Pulmonary artery endothelial cell (primary cell): ENCODE measurements at places on chromosomes 13 and 19.
A peak's percentile ranks its signal among the peaks of the same experiment; 100 is the strongest.

DNA sequence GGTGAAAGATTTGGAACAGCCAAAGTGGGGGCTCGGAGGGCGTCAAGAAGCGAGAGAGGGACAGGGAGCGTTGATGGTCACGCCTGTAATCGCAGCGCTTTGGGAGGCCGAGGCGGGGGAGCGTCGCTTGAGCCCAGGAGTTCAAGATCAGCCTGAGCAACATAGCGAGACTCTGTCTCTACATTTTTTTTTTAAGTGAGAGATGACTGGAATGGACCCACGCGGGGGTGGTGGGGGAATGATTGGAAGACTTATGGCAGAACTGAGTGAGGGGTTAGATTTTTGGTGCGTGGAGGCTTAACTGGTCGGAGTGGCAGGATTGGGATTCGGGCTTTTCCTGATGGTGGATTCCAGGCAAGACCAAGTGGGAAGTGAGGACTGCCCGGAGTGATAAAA, 725 bp downstream of the PSMD8 start:
- no peak for DNase-seq

DNA sequence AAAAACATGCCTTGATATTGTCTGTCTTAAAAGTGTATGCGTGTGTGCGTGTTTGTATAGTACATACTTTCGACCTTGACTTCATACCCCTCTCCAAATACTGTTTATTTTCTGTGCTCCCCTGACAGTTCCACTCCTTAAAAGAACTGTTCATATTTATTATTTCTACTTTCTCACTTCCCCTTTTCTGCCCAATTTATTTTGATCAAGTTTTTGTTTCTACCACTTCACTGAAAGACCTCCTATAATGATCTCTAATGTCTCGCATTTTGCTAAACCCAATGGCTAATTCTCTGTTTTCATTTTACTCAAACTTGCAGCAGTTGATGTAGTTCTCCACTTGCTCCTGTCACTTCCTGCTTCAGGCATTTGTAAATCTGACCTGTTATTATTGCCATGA, 426.1 kb upstream of the KLF12 start:
- no peak for DNase-seq

- DNase-seq: no peak
Observed at GRCh38 chr13:73223372-73223781, 164.6 kb downstream of the KLF5 start.

DNA sequence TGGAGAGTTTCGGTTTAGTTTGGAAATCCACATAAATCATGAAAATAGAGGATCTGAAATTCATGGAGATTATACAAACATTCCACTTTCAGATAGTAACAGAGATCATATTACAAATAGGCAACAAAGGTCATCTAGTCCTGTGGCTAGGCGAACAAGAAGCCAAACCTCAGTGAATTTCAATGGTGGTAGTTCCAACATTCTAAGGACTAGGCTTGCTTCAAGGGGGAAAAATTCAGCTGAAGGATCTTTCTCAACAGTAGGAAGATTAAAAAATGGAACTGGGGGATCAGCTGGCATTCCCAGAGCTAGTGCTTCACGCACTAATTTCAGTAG, 47.0 kb downstream of the FOXO1 start:
- DNase-seq: no peak

- DNase-seq: no peak
Observed at GRCh38 chr13:97189928-97190327, 32.2 kb upstream of the MBNL2 start.

DNA sequence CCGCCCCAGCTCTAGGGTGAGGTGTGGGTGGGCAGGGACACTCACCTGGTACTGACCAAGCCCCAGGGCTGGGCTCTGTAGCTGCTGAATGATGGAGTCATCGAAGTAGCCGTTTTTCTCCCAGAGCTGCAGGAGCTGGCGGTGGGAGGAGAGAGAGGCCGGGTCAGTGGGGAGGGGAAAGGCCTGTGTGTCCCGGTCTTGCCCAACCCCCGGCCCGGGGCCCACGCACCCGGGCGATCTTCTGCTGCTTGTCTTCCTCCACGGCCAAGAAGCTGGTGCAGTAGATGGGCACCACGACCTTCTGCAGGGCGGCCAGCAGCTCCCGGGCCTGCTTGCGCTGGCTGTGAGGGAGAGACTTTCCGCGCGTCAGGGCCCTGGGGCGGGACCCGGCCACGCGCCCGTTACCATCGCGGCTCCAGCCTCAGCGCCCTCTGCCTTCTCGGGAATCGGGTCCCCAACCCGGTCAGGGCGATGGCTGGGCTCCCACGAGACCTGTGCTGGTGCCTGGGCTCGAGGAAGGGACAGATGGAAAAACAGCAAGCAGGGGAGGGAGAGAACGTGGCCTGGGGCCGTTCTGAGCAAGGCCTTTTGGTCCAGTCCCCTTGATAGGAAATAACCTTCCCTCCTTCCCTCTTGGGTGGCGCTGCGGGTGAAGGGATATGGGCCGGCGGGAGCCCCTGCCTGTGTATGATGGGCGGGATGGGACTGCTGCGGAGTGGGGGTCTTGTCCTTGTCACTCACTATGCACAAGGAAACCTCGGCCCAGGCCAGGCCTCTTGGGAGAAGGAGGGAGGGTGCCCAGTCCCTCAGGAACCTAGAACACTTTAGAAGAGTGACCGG, 11.5 kb downstream of the CHERP start:
- DNase-seq: no peak

GRCh38 chr13:31485183-31485582, 254.1 kb upstream of the RXFP2 start:
- no peak for DNase-seq

DNA sequence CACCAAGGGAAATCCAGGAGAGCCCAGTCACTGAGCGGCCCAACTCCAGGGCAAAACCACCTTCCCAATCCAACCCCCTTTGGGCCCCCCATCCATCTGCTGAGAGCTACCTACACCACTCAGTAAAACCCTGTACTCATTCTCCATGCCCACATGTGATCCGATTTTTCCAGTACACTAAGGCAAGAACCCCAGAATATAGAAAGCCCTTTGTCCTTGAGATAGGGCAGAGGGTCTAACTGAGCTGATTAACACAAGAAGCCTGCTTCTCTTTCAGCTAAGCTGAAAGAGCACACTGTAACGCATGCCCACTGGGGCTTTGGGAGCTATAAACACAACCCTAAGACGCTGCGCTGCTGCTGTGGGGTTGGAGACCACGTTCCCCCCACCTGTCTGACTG, 36.0 kb downstream of the PBX4 start:
- no peak for DNase-seq

DNA sequence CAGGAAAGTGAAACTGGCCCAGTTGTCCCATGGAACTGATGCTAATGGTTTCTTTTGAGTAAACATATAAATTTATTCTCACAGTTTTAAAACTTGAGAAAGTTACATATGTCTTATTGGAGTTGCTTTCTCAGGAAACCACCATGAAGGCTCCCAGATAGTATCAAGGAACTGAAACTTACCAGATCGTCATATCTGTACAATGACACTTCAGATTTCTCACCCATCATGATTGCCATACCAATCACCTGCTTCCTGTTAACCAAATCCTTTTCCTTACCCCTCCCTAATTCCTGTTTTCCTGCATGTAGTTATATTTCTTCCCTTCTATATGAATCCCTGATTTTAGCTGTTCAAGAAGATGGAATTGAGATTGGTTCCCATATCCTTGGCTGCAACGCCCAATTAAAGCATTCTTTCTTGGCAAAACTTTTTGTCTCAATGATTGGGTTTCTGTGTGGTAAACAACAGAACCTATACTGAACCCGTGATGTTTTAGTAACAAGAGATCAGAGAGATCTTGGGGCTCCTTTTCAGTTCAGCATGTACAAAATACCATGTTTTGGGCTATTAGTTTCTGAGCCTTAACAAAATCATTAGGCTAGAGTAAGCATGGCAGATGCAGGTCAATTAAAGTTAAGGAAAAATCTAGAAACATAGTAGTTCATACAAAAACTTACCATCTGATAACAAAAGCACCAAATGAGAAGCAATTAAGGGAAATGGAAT, 781.3 kb upstream of the MIR17HG start:
- no peak for DNase-seq

DNA sequence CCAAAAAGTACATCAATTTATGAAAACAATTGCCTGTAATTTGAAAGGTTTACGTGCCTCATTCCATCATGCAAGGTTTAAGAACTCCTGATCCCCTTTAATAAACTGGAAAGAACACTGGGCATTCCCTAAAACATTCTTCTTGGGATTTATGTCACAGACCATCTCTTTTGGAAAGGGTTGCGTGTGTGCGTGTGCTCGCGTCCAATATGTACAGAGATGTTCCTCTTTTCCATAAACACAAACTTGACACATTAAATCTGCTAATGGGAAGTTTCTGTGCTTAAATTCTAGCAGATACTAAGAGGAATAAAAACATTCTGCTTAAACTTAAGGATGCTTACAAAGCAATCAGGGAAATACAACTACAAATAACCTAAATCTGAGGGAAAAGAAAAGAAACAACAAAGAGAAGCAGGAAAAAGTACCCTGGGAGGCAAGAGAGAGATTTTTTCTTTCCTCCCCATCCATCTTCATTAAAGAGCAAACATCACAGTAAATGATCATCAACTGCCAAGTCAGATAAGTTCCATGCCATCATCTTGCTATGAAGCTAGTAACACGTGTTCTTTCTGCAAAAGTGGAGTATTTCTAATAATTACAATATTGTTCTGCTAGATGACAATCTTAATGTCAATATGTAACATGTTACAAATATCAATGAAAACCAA, 83.7 kb downstream of the STK24 start:
- no peak for DNase-seq

- no peak for DNase-seq
Observed at GRCh38 chr13:32093006-32093405, 61.4 kb downstream of the FRY start.

- DNase-seq: no peak
Observed at GRCh38 chr13:107438251-107438650, 777.1 kb downstream of the LIG4 start.

DNA sequence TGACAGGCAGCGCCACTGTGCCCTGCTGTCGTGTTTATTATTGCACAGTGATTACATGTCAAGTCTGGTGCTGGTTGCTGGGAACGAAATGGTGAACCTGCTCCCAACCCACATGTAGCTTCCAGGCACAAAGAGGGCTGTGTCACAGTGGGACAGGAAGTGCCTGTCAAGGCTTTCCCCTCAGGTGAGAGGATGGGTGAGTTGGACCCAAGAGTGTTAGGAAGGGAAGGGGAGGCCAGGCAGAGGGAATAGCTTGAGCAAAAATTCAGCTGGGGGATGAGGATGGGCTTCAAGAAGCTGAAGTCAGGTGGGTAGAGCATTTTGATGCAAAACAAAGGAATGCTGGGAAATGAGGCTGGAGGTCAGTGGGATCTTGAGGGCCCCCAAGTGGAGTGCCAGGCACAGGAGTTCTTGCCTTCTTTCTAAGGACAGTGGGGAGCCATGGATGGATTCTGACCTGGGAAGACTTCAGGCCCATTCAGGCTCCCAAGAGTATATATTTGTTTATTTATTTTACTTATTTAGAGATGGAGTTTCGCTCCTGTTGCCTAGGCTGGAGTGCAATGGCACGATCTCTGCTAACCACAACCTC, 8.5 kb upstream of the QTRT1 start:
- no peak for DNase-seq

GRCh38 chr13:50358231-50359040, 343.2 kb downstream of the KCNRG start:
- no peak for DNase-seq

- DNase-seq: no peak
Observed at GRCh38 chr13:102172406-102172805, 229.4 kb downstream of the FGF14 start.

DNA sequence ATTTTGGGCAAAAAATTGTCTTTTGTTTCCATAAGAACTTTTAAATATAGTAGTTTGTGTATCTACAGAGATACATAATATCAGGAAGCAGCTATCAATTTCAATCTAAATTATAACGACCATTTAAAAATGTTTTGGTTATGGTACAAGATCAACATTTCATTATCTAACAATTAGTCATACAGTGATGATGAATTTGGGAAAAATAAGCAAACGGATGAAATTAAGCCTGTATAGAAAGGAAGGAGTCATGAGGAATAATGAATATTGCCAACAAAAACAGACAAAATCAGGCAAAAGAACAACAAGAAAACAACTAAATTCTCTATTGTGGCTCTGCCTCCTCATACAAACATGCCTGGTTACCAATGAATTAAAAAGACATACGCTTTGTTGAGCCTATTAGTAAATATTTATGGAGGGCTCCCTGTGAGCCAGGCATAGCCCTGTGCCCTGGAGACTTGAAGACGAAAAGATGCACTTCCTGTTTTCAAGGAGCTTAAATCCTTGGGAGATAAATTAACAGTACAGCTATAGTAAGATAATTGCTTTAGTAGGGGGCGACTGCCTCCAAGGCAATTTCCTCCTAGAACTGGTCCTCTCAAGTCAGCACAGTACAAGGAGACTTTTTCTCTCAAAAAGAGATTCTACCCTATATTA, 73.0 kb downstream of the NALCN start:
- DNase-seq: no peak

GRCh38 chr19:11963566-11964355, 1.1 kb upstream of the ZNF763 start:
- DNase-seq: peak; percentile 10

- no peak for DNase-seq
Observed at GRCh38 chr13:26050568-26051230, 1.1 kb downstream of the SHISA2 start.

- DNase-seq: no peak
Observed at GRCh38 chr13:72218966-72219365, 352.0 kb upstream of the DACH1 start.

GRCh38 chr19:42212886-42213285, 4.6 kb downstream of the DEDD2 start:
- no peak for DNase-seq
